ENCODE measurements at places on chromosomes 7 and 10.

GRCh38 chr10:46270086-46270811, 16.5 kb upstream of the ANTXRL start:
- DNase-seq = no peak

- DNase-seq = no peak
These were observed 87.1 kb downstream of the EGFR start for GRCh38 chr7:55105952-55106351.

- no peak for DNase-seq
These were observed 66.8 kb upstream of the CYP26C1 start for GRCh38 chr10:92993699-92994272.

DNA sequence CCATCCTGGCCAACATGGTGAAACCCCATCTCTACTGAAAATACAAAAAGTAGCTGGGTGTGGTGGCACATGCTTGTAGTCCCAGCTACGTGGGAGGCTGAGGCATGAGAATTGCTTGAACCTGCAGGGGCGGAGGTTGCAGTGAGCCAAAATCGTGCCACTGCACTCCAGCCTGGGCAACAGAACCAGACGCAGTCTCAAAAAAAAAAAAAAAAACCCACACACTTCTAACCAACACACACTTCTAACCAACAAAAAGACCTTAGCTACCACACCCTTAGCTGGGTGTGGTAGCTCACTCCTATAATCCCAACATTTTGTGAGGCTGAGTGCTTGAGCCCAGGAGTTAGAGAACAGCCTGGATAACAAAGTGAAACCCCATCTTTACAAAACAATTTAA, 33.9 kb upstream of the SPOCK2 start:
- DNase-seq = no peak

DNA sequence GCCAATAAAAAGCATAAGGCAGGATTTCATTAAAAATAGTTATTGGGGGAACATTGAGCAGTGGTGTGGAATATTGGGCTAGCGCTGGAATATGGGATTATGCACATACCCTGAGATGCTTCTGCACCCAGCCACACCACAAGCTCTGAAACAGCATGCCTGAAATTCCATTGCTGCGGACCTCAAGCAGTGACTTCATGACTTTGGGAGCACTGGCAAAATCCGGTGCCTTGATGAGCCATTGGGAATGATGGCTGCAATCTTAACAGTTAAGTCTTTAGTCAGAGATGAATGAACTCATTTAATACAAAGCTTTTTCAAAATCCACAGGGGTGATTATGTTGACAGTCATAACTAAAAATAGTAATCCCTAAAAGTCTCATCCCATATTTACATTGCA, 274.7 kb upstream of the MTPN start:
- no peak for DNase-seq

DNA sequence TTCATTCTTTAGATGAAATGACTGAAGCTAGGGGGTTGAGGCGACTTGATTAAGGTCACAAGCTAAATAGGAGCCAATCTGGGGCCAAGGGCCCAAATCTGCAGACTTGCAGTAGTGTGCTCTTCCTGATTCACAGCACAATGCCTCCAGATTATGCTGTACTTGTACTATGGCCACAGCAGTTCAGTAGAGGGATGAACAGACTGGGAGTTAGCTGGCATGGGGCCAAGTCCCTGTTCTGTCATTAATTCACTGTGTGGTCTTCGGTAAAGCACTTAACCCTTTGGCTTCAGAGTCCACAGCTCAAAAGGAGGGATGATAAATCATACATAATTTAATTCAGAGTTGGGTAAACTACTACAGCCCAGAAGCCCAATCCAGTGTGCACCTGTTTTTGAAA, 196.8 kb downstream of the XPNPEP1 start:
- no peak for DNase-seq

DNA sequence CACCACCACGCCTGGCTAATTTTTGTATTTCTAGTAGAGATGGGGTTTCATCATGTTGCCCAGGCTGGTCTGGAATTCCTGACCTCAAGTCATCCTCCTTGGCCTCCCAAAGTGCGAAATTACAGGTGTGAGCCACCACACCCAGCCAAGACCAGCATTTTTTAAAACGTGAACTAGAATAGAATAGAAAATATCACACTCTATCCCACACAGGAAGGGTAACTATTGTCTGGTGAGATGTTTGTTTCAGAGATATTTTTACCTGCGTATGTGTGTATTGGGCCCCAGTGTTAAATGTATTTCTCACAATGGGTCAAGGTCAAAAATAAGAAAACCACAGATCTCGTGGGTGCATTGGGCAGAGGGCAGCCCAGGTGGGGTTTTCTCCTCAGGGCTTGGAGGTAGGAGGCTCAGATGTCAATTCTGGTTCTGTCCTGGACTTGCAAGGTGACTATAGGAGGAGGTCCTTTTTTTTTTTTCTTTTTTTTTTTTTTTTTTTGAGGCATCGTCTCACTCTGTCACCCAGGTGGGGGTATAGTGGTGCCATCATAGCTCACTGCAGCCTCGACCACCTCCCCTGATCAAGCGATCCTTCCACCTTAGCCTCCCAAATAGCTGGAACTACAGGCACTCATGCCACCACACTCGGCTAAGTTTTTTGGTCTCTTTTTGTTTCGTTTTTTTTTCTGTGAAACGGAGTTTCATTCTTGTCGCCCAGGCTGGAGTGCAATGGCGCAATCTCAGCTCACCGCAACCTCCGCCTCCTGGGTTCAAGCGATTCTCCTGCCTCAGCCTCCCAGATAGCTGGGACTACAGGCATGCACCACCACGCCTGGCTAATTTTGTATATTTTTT, 19.0 kb downstream of the SH2B2 start:
- DNase-seq = no peak

GRCh38 chr10:110725801-110726630, 81.9 kb downstream of the RBM20 start:
- no peak for DNase-seq

- DNase-seq = no peak
These were observed 75.5 kb upstream of the CAPZA2 start for GRCh38 chr7:116786791-116787443.

GRCh38 chr7:33472348-33473025, 343.1 kb downstream of the BBS9 start:
- DNase-seq = no peak

GRCh38 chr10:131898061-131898460, 2.7 kb upstream of the PPP2R2D start:
- no peak for DNase-seq

DNA sequence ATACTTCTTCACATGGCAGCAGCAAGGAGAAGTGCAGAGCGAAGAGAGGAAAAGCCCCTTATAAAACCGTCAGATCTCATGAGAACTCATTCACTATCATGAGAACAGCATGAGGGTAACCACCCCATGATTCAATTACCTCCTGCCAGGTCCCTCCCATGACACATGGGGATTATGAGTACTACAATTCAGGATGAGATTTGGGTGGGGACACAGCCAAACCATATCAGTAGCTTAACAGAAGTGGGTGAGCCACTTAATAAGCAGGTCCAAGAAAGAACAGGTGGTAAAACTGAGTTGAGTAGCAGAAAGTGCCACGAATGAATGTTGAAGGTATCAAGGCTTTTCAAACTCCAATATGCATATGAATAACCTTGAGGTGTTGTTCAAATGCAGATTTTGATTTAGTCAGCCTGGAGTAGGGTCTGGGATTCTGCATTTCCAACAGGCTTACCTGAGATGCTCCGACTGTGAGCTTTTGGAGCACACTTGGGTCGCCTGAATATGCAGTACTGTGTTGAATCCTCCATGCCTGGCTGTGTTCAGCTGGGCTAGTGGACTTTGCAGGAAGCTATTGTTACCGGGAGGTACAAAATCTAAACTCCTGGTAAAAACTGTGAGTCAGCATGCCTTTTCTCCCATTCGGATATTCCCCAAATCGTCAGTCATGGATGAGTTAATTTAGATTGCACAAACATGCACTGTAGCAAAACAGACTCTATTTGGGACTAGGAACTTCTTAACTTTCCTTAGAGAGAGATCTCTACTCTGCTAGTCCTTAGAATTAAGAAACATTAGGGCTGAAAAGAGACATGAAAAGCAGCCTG, 69.0 kb upstream of the PRKCQ start:
- no peak for DNase-seq

- no peak for DNase-seq
These were observed 56.4 kb upstream of the DKK1 start for GRCh38 chr10:52257692-52258075.

DNA sequence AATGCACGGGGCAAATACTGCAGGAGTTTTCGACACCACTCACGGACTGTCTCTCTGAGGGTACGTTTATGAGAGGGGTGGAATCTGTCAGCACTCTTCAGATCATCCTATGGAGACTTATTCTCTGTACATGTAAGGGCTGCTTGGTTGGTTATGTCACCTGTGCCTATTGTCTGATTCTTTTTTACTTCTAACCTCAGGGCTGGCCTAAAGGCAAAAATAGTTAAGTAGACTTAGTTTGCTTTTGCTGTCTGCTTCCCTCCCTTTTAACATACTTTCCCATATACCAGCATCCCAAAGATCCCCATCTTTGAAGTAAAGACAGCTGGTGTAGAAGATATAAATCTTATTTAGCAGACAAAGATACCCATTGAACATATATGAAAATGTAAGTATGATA, 105.9 kb downstream of the PRKG1 start:
- no peak for DNase-seq
